Hypothalamus (tissue), 51 donors: ENCODE measurements at places on chromosomes 1 and 21.

DNA sequence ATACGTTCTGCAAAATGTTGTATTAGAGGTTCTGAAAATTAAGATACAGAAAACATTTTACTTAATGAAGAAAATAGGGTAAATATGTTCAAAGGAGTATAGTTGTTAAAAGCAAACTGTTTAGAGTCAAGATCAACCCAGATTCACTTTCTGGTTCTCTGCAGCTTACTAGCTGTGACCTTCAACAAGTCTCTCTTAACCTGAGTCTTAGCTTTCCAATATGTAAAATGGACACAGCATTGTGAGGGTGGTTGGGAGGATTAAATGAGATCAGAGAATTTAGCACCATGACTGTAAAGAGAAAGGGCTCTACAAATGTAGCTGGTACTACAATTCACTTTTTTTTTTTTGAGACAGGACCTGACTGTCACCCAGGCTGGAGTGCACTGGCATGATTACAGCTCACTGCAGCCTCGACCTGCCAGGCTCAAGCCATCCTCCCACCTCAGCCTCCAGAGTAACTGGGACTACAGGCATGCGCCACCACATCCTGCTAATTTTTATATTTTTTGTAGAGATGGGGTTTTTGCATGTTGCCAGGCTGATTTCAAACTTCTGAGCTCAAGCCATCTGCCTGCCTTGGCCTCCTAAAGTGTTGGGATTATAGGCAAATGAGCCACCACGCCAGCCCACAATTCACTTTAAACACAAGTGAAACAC lies 43.9 kb downstream of the ATP1A1 start:
- no peak for DNase-seq

DNA sequence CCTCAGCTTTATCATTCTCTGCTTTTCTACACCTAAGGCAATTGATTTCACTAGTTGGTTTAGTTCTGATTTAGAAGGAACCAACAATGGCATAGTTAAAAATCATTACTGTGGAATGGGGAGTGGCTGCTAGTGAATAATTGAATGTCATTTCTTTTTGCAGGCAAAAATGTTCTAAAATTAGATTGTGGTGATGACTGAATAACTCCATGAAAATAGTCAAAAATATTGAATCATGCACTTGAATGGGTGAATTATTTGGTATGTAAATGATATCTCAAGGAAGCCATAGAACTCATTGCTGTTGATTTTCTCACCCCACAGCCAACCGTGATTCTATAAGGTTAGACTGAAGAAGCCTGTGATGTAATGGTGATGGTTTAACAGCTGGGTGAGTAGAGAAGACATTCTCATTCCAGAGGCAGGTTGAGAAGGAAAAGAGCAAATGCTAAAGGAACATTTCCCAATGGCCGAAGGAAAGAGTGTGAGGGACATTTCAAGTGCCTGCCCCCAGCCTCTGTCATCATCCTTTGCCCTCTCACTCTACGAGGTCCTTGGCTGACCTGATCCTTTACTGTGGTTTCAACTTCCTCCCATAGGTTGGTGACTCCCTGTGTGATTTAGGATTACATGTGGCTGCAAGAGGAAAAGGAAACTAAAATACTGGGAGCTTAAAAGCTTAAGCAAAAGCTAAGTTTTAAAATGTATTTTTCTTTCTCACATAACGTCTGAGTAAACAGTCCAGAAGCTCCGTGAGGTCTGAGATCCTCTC lies 12.5 kb downstream of the OVAAL start:
- no peak for DNase-seq

DNA sequence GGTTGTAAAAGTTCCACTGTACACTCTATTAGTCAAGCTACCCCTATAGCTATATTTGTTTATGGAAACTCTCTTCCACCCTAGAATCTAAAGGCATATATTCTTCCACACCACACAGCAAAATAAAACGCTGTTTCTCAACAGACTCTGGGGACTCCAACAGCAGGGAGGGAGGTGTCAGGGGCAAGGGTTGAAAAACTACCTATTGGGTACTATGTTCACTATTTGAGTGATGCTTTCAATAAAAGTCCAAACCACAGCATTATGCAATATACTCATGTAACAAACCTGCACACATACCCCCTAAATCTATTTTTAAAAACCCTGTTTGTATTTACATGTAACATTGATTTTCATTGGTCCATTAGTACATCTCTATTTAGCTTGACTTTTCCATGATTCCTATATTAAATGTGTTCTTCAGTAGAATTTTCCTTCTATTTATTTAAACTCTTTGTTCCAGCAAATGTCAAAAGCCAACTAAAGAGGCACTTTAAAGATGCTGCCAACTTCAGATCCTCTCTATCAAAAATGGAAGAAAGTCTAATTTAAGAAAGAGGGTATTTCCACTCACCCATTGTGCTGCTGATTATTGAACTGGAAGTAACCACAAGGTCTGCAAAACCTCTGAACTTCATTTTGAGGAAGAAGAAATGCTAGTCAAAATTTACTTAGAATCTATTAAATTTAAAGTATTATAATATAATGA lies 26.2 kb downstream of the RGS7 start:
- DNase-seq: no peak

DNA sequence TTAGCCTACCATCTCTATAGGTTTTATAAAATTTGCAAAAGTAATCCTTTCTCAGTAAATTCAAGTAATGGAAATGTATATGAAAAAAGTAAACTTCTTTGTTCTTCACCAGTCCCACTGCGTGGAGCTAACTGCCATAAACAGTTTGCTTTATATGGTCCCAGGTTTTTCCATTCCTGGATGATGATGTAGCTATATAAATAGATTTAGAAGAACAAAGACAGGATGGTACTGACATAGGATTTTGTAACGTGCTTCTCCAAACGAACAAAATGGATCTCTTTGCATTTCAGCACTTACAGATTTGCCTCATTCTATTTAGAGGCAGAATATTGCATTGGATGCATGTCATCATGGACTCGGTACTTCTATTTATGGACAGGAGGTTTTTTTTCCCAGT lies 57.3 kb downstream of the SMYD2 start:
- DNase-seq: no peak

GRCh38 chr1:228697207-228698016 lies 37.9 kb upstream of the RHOU start:
- DNase-seq: no peak

DNA sequence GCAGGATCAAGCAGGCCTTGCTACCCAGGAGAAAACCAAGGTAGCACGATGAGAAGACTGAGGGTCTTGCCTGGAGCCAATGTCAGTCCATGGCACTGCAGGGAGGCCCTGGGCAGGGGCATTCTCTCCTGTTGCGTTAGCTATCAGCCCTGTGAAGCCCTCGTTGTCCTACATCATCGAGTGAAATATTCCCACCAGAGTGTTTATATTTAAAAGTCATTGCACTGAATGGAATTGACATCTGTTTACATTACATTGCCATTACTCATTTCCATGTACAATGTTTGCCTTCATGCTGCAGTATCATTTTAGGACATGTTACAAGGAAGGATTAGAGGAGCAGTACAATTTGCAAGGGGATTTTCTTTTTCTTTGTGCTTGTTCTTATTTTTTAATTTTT lies 243.9 kb downstream of the KAZN start:
- no peak for DNase-seq

DNA sequence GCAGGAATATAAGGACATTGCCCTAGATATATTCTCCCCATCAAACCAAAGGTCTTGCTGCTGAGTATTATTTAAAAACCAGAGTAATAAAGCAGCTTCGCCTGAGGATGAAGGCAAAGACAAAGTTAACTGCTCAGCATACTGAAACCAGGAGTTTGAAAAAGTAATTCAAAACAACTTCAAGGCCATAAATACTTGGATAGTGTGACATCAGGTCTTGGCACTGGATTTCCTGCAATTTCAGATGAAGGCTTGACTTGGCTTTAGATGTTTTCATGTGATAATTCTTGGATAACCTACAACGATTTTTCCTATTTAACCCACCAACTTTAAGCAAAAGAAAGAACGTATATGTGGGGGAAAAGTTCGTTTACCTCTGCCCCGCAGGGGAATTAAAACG lies 10.6 kb downstream of the SOD1 start:
- DNase-seq: no peak

DNA sequence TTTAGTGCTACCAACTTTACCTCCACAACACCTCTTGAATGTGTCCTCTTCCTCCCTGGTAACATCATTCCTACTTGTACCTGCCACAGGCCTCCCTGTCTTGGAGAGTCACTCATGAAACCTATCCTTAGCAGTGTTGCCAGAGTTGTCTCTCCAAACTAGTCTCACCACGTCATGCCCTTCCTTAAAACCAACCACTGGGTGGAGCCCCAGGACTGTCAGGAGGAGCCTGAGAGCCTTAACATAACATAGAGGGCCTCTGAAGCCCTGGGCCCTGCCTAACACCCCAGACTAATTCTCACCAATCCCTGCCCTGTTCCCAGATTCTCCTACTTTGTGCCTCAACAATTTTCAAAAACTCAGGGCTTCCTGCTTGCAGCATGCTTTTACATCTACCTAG lies 65.3 kb downstream of the ZNF697 start:
- DNase-seq: no peak

GRCh38 chr1:240883490-240883889 lies 271.5 kb upstream of the GREM2 start:
- no peak for DNase-seq

DNA sequence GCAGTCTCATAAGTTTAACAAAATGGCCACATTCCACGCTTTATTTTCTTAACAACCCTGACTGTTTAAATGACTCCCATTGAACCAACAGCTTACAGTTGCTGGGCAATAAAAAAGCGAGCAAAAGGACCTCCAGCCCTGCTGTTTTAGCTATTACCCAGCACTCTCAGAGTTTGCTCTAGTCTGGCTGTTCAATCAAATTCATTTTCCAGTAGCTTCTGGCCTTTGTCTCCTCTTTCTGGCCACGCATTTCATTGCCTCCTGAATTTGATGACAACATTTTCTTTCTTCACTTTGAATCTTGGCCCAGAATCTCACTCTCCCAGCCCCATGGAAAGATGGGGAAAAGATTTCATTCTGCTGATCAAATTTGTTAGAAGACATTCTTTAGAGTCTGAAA lies 44.1 kb upstream of the DOCK7 start:
- DNase-seq: no peak

DNA sequence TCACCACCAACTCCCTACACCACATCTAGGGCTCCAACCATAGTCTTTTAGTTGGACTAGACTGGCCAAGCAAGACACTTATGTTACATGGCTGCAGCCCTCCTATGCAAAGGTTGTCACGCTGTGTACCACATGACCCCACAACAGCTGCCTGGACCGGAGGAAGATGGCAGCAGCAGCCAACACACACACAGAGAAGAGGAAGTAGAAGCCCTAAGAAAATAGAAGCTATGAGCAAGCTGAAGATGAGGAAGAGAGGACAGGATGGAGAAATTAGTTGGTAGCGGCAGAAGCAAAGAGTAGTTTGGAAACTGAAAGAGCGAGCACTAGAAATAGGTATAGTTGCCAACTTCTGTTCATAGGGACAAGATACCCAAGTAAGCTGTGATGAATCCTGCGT lies 60.8 kb upstream of the RALGPS2 start:
- no peak for DNase-seq

GRCh38 chr21:44323591-44323990 lies 15.6 kb downstream of the CFAP410 start:
- no peak for DNase-seq

DNA sequence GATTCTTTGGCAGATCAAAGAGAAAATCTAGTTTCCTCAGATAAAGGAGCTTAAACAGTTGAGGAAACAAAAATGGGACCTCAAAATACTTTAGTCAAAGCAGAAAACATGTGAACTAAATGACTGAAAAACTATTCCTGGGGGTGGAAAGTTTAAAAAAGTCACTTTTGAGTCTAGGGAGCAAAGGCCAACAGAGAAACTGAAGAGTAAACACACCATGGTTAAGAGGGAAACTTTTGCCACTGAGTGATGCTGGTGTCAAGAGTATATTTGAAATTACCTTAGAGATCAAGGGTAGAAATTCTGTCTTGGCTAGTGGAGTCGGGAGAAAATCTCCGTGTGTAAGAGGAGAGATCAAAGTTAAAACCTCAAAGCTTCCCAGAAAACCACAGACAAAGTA lies 501.2 kb upstream of the ADGRL4 start:
- DNase-seq: no peak

DNA sequence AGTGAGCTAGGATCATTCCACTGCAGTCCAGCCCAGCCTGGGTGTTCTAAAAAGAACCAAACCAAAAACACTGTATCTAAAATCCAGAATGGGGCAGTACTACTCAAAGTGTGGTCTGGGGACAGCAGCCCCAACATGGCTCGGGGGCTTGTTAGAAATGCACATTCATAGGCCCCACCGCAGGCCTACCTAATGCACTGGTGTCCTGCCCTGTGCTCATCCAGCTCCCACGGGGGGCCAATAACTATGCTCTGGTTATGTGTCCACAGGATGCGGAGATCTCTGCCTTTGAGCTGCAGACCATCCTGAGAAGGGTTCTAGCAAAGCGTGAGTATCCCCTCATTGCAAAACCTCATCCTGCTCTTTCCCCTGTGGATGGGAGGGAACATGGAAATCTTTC lies 51.5 kb downstream of the CAPN2 start:
- DNase-seq: no peak

- no peak for DNase-seq
Measured at GRCh38 chr1:160713161-160713560, 1.5 kb upstream of the CD48 start.

DNA sequence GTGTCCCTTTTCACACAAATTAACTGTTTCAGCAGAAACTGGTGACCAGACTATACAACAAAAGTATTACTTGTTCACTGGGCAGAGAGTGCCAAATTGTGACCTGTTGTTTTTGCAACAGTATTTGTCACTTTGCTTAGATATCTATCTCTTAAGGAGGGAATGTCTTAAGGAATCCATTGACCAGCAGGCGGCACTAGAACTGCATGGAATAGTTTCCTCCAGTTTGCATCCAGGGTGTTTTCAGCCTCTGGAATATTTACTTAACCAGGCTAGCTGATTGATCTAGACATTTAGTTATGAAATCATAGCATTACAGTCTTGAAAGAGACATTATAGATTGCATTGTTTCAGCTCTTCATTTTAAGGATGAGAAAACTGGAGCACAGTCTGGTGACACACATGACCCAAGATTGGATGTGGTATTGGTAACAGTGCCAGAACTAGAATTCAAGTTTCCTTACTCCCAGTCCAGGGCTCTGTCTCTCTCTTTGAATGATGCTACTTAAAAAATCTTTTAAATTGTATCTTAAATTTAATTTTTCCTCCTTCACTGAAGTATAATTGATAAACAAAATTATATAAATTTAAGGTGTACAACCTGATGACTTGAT lies 16.9 kb downstream of the RPTN start:
- peak; percentile 38 for DNase-seq

DNA sequence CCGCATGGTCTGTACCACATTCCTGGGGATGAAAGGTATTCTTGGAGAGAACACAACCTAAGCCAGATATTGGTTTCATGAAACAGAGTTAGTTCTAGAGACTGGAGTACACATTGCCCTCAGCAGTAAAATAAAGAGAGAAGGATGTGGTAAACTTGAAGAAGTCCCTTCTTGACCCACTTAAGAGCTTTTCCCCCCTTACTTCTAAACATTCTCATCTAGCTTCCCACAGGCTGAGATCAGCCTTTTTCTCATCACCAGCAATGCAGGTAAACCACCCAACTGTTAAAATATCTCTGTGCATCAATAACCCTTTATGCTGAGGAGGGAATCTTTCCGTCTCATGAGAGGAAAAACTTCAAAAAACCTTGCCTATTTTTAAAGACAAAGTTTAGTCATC lies 62.6 kb downstream of the SUSD4 start:
- no peak for DNase-seq
